Prostate gland (tissue), 2 donors: ENCODE measurements at places on chromosomes 7 and 10.

GRCh38 chr10:22002591-22003176 is 846 bp downstream of the DNAJC1 start:
- H3K36me3 ChIP-seq, result no peaks in the 10 kb centered on the region
- H3K27me3 ChIP-seq, result no peaks in the 10 kb centered on the region
- H3K4me3 ChIP-seq, result peak overlapping the region; percentile 81
- DNase-seq, result peak; percentile 24

- H3K36me3 ChIP-seq, result no peaks in the 10 kb centered on the region
- H3K4me3 ChIP-seq, result no peak overlapping the region
- DNase-seq, result no peak
- H3K4me1 ChIP-seq, result no peaks in the 10 kb centered on the region
- H3K27me3 ChIP-seq, result no peaks in the 10 kb centered on the region
Observed at GRCh38 chr10:6721480-6721879, 141.4 kb upstream of the PRKCQ start.

GRCh38 chr10:78058562-78058961 is 24.9 kb downstream of the RPS24 start:
- no peak overlapping the region for H3K27ac ChIP-seq
- no peaks in the 10 kb centered on the region for H3K27me3 ChIP-seq
- no peaks in the 10 kb centered on the region for H3K4me1 ChIP-seq
- H3K4me3 ChIP-seq, result no peak overlapping the region

DNA sequence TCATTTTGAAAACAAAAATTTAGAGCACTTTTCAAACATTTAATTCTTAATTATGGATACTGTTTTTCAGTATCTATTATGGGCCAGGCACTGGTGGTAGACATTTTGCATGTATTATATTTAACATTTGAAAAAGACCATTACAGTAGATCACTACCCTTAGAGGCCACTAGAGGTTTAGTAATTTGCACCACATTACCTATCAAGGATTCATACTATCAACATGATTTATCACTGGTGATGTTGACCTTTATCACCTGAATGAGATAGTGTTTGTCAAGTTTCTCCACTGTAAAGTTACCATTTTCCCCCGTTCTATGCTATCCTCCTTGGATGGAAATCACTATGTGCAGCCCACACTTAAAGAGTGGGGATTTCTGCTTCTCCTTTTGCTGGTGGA is 4.4 kb upstream of the SNX13 start:
- no peaks in the 10 kb centered on the region for H3K4me1 ChIP-seq
- no peaks in the 10 kb centered on the region for H3K27me3 ChIP-seq
- no peak overlapping the region for H3K4me3 ChIP-seq
- no peaks in the 10 kb centered on the region for H3K36me3 ChIP-seq

DNA sequence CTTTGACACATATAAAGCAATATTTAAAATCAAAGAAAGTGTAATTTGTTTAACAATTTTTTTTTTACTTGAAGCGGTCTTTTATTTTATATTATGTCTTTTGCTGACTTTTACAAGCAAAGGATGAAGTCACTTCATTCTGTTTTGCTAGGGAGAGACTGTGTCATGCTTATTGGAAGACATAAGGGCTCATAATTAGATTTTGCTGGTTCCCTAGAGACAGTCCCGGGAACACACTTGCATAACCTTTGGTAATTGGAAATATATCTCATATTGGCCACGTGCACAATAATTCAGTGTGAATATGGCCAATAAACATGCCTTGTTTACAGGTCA is 448 bp upstream of the NET1 start:
- no peaks in the 10 kb centered on the region for H3K4me1 ChIP-seq
- DNase-seq, result no peak
- no peaks in the 10 kb centered on the region for H3K36me3 ChIP-seq
- H3K27ac ChIP-seq, result no peak overlapping the region

DNA sequence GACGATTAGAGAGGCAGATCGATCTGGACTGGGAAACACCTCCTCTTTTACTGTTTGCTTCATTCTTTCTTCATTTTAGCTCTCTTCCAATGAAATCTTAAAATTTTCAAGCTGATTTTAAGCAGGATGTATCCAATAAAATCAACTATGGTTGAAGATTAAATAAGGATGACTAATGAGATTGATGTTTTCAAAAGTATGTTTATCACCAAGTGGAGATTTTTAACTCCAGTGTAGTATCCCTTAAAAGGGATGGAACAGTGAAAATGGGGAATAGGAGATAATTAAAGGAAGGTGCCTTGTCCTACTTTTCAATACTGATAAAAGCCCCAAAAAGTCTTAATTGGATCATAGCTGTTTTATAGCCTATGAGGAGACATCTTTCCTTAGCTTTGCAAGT is 11.6 kb upstream of the LIPF start:
- no peak for DNase-seq
- no peaks in the 10 kb centered on the region for H3K27me3 ChIP-seq
- no peak overlapping the region for H3K27ac ChIP-seq
- H3K4me3 ChIP-seq, result no peak overlapping the region
- no peaks in the 10 kb centered on the region for H3K36me3 ChIP-seq
- H3K4me1 ChIP-seq, result no peaks in the 10 kb centered on the region

DNA sequence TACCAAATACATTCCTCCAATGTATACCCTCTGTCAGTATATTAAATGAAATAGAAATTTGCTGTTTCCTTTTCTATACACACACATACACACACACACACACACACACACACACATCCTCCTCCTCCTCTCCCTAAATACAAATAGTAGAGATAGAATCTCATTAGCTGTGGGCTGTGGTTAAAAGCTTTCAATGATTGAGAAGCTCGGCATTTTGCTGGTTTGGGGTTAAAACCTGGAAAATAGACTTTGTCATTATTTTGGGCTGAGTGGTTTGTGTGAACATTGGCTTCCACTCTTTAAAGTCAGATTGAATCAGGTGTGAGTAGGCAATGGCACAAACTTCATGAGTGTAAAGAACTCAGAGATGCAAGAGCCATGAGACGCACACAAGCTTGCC is 596.0 kb downstream of the XPNPEP1 start:
- no peaks in the 10 kb centered on the region for H3K36me3 ChIP-seq
- H3K27ac ChIP-seq, result no peak overlapping the region
- no peak overlapping the region for H3K4me3 ChIP-seq
- no peaks in the 10 kb centered on the region for H3K4me1 ChIP-seq
- DNase-seq, result no peak

- H3K27ac ChIP-seq, result no peak overlapping the region
- no peaks in the 10 kb centered on the region for H3K27me3 ChIP-seq
- H3K4me3 ChIP-seq, result no peak overlapping the region
- DNase-seq, result no peak
- H3K36me3 ChIP-seq, result no peaks in the 10 kb centered on the region
- no peaks in the 10 kb centered on the region for H3K4me1 ChIP-seq
Observed at GRCh38 chr7:53602817-53603418, 567.5 kb downstream of the POM121L12 start.

DNA sequence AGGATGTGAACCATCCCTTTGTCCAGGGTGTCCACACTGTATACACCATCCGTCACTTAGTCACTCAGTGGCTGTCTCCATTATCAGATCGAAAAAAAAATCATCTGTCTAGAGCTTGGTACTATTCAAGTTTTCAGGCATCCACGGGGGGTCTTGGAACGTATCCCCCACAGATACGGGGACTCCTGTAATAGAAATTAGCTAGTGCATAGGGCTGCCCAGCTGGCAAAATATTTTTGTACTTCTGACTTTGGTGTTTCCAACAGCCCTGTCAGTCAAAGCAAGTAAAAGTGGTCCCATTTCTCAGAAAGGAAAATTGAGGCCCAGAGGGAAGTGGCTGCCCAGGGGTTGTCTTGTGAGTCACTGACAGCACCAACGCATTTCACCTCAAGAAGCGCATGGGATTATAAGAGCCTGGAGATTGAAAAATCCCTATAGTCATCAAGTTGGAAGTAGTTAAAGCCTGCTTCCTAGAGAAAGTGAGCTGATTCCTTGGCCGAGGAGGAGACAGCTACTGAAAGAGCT is 52.1 kb upstream of the SLC29A3 start:
- H3K4me3 ChIP-seq, result no peak overlapping the region
- no peaks in the 10 kb centered on the region for H3K36me3 ChIP-seq
- H3K27ac ChIP-seq, result no peak overlapping the region
- DNase-seq, result no peak

GRCh38 chr7:30173058-30173897 is 38.5 kb downstream of the MTURN start:
- H3K27me3 ChIP-seq, result no peaks in the 10 kb centered on the region
- H3K36me3 ChIP-seq, result no peaks in the 10 kb centered on the region
- peak; percentile 91 for DNase-seq
- peak overlapping the region; percentile 44 for H3K27ac ChIP-seq

GRCh38 chr7:118184565-118184940 is 589 bp downstream of the LSM8 start:
- peak overlapping the region; percentile 87 for H3K4me3 ChIP-seq
- H3K36me3 ChIP-seq, result no peaks in the 10 kb centered on the region
- no peaks in the 10 kb centered on the region for H3K27me3 ChIP-seq
- no peaks in the 10 kb centered on the region for H3K4me1 ChIP-seq
- peak overlapping the region; percentile 85 for H3K27ac ChIP-seq
- DNase-seq, result no peak

DNA sequence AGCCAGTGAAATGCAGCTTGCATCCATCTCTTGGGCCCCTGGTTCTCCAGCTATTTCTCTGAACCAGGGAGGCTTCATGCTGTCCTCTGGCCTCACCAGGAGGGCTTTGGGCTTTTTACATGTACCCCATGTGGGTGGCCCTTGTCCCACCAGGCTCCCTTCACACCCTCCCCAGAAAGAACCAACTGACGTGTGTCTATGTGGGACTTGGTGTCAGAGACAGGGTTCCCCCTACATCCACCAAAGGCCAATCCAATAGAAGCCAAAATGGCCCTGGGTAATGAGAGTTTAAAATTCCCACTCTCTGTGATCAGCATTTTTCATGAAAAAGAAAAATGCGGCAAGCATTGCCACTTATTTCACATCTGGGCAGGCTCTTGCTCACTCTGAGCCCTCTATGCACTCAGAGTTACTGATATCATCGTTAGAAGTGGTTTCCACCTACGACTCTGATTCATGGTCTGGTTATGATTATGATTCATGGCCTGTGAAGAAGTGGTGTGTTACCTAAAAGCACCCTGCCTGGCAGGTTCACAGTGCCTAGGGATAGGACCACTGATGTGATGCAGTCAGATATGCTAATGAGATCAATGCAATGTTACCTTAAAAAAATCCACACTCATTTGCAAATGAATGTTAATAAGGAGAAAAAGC is 133.5 kb downstream of the BUB3 start:
- H3K27ac ChIP-seq, result no peak overlapping the region
- H3K4me1 ChIP-seq, result no peaks in the 10 kb centered on the region

GRCh38 chr10:28677888-28678686 is 766 bp downstream of the BAMBI start:
- H3K27me3 ChIP-seq, result no peaks in the 10 kb centered on the region
- H3K27ac ChIP-seq, result peak overlapping the region; percentile 50
- DNase-seq, result peak; percentile 16

DNA sequence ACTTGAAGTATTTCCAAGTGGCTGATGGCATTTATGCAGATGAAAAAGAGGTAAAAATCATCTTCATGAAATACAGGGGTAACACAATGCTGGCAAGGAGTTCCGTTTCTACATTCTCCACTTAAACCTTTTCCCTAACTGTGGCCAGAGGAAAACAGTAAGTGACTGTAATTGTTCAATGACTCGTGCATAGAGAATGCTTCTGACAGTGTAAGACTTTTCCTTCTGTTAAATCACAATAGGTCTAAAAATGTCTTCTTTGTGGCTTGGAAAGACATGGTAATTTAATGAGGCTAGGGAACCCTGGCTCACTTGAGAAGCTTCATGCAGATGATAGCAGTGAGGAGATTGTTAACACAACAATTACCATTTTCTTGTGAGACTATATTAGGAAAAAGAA is 50.3 kb upstream of the RSU1 start:
- H3K4me3 ChIP-seq, result no peak overlapping the region
- no peaks in the 10 kb centered on the region for H3K27me3 ChIP-seq
- no peaks in the 10 kb centered on the region for H3K4me1 ChIP-seq
- DNase-seq, result no peak

DNA sequence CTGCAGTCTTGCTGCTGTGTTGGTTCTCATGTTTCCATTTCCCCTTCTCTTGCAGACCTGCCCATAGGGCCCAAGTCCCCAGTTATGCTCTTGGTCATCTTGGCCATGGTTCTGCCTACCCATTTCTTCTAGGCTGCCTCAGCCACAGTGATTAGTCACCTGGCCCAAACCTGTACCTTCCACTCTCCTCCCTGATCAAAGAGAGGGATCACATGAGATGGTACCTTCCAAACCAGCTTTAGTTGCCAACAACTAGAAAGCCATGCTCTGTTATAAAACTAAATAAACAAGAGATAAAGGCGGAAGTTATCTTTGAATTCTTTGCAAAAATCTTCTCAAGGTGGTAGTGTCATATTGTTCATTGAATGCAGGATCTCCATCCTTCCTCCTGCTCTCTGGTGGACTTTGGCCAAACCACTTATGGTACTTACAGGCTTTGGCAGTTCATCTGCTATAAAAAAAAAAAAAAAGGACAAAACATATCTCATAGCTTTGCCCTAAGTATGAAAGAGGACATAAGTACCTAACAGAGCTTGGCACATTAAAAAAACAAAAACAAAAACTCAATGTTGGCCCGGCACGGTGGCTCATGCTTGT is 25.8 kb downstream of the TACC2 start:
- H3K27ac ChIP-seq, result peak overlapping the region; percentile 43
- DNase-seq, result peak; percentile 65
- H3K36me3 ChIP-seq, result no peaks in the 10 kb centered on the region

DNA sequence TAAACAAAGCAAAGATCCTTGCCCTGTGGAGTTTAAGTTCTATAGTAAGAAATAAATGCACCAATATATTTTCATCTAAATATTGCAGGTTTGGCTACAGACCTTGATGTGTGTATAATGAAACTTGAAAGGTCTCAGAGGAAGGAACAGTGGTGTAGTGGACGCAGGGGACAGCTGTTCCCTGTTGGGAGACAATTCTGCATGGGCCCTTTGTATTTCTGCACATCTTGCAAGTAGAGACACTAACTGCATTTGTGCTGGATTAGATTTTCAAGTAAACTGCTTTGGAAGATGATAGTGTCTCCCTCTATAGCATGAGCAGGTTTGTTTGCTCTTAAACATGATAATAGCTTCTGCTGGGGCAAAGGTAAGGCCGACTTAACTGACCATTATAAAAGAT is 57.5 kb upstream of the FAM133B start:
- H3K27ac ChIP-seq, result no peak overlapping the region
- no peak for DNase-seq
- H3K4me1 ChIP-seq, result no peaks in the 10 kb centered on the region
- H3K4me3 ChIP-seq, result no peak overlapping the region
- no peaks in the 10 kb centered on the region for H3K27me3 ChIP-seq
- H3K36me3 ChIP-seq, result no peaks in the 10 kb centered on the region

GRCh38 chr7:39948375-39948955 is 1.6 kb upstream of the CDK13 start:
- no peaks in the 10 kb centered on the region for H3K27me3 ChIP-seq
- DNase-seq, result no peak
- H3K36me3 ChIP-seq, result no peaks in the 10 kb centered on the region
- peak overlapping the region; percentile 99 for H3K27ac ChIP-seq
- no peaks in the 10 kb centered on the region for H3K4me1 ChIP-seq
